Vein endothelial cell (primary cell): ENCODE measurements at places on chromosomes 13 and 19. TPM values are rescaled to one million over a fixed set of nuclear protein-coding genes. Genes with fewer than 3 reads are reported as not detected.

Gene ADM5
- 0.98 and 1.9 TPM in 2 replicates for total RNA-seq

Gene LIPE
- 4.5 and 5.6 TPM in 2 replicates for total RNA-seq

Gene SPACA4
- total RNA-seq: not detected in 2 replicates

Gene SIGLEC6
- total RNA-seq: not detected in 2 replicates

Gene TNFSF13B
- 0.10 and 0.98 TPM in 2 replicates for total RNA-seq
